ENCODE measurements at places on chromosomes 7 and 10.

- no peak for DNase-seq
Measured at GRCh38 chr7:3437467-3437866, 136.4 kb downstream of the SDK1 start.

DNA sequence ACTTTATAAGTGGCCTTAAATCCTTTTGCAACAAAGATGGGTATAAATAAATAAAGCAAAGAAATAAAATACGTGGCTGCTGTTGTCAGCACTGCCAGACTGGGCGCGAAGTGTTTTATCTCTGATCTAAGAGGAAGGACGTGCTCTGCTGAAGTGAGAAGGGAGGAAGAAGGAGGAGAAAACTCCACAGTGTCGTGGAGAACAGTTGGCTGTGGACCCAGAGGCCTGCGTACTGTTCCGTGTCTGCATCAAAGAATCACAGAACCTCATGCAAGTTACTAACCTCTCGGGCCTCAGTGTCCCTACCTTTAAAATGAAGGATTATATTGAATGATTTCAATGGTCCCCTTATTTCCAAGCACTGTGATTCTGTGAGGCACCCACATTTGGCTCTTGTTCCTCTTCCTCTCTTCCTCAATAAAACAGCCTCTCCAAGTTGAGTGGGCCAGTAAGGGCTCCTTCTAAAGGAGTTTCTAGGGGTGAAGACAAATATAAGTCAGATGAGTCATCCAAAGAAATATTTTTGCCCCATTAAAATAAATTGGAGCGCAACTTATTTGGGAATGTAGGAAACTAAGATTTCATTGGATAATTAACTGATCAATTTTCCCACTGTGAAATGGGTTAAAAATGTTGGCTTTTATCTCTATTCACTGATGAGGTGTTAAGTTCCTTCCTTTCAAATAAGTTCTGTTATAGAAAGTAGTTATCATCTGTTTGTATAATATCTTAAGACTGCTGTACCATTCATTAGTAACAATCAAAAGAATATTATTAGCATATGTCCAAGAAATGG is 126.9 kb upstream of the EFCAB10 start:
- no peak for DNase-seq

- DNase-seq: no peak
Measured at GRCh38 chr10:43252783-43253341, 14.0 kb downstream of the RASGEF1A start.

DNA sequence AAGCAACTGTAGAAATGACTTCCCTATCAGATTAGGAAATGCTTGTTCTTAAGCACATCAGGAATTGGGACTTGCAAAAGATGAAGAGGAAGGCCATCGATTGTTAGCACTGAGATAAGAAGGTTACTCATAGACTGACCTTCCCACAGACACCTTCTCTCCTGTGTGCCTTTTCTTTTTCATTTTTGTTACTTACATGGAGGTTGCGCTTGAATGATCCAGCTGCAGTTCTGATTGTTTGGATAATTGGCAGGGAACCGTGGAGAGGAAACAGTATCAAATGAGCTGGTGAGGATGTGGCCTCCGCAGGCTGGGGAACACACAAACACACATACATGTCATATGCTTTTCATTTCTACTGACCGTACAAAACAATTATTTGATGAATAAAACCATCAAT is 134.9 kb upstream of the RSU1 start:
- peak; percentile 8 for DNase-seq

DNA sequence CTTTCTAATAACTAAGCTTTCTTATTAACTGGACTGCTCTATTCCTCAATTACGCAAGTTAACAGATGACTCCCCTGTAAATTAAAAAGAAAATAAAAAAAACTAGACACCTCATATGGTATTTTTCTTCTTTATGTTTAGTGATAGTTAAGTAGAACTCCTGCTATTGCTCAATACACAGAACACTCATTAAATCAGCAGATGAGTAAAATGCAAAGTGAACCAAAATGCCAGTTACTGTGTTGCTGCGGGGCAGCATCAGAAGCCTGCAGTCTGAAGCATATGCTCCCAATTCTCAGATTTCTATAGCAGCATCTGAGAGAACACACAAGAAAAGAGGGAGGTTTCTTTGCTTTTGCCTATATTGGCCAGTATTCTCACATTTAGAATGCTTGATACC is 28.4 kb downstream of the CDK6 start:
- DNase-seq: no peak

GRCh38 chr10:3090914-3091787 is 23.8 kb downstream of the PFKP start:
- DNase-seq: peak; percentile 89

GRCh38 chr7:33790746-33791145 is 114.6 kb upstream of the BMPER start:
- DNase-seq: peak; percentile 37

- DNase-seq: no peak
Measured at GRCh38 chr7:69052447-69052846, 545.8 kb upstream of the AUTS2 start.

DNA sequence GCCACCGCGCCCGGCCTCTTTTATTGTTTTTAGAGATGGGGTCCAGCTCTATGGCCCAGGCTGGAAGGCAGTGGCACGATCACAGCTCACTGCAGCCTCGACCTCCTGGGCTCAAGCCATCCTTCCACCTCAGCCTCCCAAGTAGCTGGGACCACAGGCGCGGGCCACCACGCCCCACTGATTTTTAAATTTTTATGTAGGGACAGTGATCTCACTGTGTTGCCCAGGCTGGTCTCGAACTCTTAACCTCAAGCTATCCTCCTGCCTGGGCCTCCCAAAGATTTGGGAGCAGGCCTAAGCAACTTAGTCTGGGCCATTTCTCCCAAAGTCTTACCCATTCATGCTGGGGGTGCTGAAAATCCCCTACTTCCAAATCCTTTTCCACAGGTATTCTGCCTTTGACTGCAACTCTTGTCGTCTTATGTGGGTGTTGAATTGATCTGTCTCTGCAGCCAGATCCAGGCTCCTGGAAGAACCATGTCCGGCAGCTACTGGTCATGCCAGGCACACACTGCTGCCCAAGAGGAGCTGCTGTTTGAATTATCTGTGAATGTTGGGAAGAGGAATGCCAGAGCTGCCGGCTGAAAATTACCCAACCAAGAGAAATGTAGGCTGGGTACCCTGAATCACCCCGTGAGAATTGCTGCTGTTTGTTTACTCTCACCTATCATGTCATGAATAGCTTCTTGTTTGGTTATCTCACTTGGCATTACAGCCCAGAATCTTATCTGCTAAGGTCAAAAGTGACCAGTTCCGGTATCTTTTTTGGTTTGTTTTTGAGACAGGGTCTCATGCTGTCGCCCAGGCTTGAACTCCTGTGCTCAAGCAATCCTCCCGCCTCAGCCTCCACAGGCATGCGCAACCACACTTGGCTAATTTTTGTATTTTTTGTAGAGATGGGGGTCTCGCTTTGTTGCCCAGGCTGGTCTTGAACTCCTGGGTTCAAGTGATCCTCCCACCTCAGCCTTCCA is 1.1 kb downstream of the ZDHHC4 start:
- DNase-seq: peak; percentile 61

- DNase-seq: no peak
Measured at GRCh38 chr7:151472644-151473380, 32.9 kb upstream of the CRYGN start.

DNA sequence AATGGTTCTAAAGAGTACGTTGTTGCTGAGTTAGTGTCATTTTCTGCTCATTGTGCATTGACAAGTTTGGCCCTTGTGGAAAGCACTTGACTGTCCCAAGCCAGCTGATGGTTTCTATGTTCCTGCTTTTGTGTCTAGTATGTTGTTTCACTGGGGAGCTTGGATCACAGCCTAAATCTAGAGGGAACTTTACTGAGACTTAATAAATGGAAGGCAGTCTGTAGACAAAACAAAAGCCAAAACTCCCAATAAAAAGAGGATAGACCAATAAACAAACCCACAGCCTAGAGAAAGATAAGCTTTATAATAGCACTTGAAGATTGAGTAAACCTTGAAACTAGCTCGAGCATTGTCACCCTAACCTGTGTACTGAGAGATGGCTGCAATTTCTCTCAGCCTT is 196.8 kb downstream of the ADRA2A start:
- DNase-seq: no peak

DNA sequence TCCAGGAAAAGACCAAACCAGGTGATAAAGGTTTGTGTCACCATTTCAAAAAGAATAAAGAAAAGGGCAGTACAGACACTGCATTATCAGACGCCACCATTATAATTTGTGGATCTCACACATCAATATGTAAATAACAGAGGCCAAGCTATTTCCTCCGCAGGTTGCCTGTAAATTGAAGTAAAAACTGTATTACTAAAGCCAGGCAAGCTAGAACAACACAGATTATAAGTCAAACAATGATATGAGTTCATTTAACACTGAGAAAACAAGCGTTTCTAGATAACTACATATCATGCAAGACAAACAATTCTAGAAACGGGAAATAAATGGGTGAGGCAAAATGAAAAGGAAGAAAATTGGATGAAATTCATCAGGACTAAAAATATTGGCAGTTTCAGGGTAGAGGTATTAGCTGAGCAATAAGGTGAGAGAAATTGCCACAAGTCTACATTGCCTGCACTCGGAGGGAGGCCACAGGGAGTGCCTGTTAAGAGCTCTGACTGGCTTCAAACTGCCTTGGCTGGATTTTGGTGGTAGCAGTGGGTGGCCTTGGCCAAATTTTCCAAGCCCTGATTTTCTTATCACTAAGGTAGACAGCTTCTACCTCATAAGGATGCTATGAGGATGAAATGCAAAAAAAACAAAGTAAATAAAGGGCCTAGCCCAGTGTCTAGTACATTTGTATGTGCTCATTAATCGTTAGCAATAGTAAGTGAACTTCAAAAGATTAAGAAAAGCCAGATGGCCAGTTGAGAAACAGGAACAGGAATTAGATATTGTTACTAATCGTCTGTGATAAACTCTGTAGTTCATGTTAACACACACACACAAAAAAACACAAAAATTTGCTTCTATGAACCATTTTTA is 240.0 kb upstream of the NFE2L3 start:
- DNase-seq: no peak

- DNase-seq: no peak
Measured at GRCh38 chr7:13578294-13578693, 411.2 kb downstream of the ETV1 start.

DNA sequence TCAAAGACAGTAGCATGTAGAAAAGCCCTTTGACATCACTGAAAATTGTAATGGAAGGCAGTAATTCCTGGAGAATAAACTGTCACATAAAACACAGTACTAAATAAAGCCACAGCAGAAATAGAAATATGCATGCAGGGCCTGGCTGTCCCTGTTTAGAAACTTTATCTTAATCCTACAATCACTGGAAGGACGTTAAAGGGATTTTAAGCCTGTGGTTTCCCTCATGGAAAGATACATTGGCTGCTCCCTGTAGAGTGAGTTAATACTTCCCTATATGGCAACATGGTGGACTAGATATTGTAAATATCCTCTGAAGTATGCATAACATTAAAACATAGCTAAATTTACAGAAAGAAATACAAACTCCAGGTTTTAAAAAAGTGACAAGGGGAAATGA is 1334.9 kb upstream of the CELF2 start:
- no peak for DNase-seq

- DNase-seq: no peak
Measured at GRCh38 chr10:132915411-132915810, 27.0 kb downstream of the CFAP46 start.

DNA sequence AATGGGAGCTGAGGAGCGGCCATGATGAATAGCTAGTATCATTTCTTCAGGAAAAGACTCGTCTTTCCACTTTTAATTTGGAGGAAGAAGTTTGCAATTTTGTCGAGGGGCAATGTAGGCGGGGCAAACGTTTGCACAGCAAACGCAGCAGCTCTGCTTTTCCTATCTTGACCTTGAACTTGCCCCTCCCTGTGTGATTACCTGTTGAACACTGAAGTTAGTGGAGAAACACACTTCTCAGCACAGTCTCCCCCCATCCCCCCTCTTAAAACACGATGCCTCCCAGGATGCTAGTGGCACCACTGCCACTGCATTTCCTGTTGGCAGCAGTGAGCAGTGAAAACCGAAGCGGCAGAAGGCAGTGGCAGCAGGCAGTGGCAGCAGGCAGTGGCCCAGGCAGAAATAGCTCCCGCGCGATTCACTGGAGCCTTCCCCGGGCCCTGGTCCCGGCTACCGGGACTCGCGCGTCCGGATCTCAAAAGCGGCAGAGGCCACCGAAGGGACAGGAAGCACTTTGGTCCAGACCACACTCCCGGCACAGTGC is at the start of gene EPDR1:
Gene EPDR1 (plus strand): TSS at position 336 of the 544 bp plus-strand sequence. CDS start 300 bp downstream, outside the sequence.
- peak; percentile 71 for DNase-seq

DNA sequence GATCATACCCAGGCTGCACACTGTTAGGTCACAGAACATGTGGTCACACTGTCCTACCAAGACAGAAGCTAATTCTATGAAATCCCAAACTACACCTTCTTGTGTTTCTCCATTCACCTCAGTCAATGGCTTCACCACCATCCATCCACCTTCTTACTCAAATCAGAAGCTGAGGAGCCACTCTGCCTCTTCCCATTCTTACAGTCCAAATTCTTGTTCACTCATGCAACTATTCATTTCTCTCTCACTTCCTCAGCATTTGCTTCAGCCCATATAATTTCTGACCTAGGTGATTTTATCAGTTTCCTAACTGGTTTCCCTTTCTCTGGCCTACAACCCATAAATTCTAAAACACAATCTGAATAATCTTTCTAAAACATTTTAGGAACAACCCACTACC is 229.2 kb downstream of the LRRN3 start:
- DNase-seq: no peak

DNA sequence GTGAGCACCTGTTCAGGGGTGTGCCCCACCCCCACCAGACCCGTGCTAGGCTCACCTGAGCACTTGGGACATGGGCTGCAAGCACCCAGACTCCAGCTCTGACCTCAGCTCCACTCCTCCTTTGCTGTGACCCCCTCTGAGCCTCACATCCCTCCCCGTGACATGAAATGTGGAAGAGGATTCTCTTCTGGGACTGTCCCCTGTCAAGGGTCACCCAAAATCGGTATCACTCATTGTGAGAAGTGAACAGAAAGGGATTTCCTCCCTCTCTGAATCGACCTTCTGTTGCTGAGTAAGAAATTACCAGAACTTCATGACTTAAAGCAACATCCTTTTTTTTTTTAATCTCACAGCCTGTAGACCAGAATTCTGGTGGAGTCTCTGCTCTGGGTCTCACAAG is 6.2 kb upstream of the CHST15 start:
- no peak for DNase-seq

DNA sequence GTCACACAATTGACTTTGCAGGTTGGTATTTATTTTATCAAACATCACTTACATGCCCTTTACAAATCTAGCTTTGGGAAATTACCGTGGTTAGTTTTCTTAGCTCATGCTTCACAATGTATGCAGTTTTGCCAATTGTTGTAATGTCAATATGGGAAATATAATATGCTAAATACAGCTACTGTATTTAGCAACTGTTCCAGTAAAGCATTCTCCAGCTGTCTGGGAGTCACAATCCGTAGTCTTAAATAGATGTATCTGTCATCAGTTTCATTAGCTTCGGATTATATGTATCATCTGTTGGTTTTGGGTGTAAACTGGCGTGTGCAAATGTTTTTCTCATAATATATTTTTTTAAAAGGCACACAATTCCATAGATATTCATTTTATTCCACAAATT is 19.4 kb upstream of the AHR start:
- no peak for DNase-seq

DNA sequence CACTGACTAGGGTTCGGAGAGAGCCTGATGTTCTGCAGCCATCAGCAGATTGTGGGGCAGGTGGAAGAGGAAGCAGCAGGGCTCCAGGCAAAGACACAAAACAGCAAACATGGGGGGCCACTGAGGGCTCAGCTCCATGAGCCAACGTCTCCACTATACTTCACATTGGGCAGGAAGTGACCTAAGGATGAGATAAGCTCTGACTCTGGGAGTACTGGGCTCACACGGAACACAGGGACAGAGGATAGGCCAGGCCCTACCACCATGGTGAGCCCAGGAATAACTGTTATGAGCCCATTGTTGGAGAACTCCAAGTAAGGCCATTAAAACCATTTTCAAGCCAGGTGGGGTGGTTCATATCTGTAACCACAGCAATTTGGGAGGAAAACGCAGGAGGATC is 14.9 kb upstream of the MRPS24 start:
- DNase-seq: no peak

Measured in mesendoderm (in vitro differentiated cells).